Fibroblast of skin of abdomen (primary cell): ENCODE measurements at places on chromosomes 6 and 20.

- no peak for DNase-seq
Observed at GRCh38 chr6:18360188-18360587, 27.0 kb upstream of the RNF144B start.

- DNase-seq: peak; percentile 55
Observed at GRCh38 chr6:2738373-2738979, 12.2 kb downstream of the MYLK4 start.

DNA sequence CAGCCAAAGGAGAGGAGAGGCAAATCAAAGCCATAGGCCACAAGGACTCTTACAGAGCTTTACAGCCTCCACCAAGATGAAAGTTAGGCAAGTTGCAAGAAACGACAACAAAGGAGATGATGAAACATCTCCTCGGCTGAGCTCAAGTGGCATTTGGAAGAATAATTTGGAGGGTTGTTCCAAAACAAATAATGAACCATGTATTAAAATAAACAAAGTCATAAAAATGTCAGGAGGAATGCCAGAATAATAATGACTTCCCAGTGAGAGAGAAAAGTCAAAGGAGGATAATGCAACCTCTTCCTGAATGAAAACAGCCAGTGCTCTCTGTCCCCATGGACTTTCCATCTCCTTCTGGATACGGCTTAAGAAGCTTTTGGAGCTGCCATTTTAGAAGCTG is 371.4 kb upstream of the ID4 start:
- peak; percentile 68 for DNase-seq

GRCh38 chr6:34350137-34350933 is 42.1 kb downstream of the NUDT3 start:
- peak; percentile 39 for DNase-seq

- DNase-seq: no peak
Observed at GRCh38 chr6:71444222-71444621, 155.6 kb downstream of the OGFRL1 start.

- DNase-seq: no peak
Observed at GRCh38 chr6:83153883-83154521, 39.1 kb downstream of the PGM3 start.

DNA sequence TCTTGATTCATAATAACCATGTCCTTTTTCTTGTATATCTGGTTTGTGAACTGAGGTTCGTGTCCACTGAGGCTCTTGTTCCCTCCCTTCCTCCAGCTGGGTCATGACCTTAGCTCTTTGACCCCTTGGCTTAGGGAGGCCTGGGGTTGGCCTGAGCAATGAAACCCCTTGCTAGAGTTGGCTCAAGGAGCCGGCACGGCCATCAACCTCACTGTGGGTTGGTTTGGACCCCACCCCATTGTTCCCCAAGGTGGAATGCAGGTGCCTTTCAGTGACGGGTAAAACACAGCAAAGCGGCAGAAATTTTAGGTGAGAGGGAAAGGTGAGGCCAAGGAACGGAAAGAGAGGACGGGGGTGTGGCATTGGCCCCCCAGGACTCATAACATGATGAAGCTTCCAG is 44.5 kb upstream of the PHACTR3 start:
- no peak for DNase-seq

GRCh38 chr20:45897692-45898091 is 6.6 kb downstream of the CTSA start:
- DNase-seq: no peak

DNA sequence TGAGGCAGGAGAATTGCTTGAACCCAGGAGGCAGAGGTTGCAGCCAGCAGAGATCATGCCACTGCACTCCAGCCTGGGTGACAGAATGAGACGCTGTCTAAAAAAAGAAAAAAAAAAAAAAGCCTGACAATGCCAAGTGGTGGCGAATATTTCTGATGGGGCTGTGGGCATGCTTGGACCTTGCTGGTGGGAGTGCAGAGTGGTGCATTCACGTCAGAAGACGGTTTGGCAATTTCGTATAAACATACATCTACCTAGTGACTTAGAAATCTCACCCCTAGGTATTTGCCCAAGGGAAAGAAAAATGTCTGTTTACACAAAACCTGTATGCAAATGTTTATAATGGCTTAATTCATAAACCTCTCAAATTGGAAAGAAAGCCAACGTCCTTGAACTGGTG is 33.6 kb downstream of the CTCFL start:
- DNase-seq: no peak

DNA sequence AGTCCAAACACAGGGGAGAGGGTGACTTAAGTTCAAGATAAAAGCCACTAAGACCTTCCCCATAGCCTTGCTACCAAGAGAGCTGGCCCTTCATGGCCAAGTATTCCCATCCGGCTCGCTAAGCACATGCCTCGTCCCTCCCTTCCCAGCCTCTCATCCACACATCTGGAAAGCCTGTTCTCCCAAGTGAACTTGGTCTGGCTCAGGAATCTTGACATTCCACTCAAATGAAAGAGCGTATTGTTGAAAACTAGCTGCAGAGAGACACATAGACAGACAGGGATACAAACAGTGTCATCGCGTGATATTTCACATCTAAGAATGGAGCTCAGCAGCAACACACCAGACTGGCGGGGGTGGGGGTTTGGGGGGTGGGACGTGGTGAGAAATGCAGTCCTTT is 182.8 kb upstream of the FOXQ1 start:
- peak; percentile 92 for DNase-seq

DNA sequence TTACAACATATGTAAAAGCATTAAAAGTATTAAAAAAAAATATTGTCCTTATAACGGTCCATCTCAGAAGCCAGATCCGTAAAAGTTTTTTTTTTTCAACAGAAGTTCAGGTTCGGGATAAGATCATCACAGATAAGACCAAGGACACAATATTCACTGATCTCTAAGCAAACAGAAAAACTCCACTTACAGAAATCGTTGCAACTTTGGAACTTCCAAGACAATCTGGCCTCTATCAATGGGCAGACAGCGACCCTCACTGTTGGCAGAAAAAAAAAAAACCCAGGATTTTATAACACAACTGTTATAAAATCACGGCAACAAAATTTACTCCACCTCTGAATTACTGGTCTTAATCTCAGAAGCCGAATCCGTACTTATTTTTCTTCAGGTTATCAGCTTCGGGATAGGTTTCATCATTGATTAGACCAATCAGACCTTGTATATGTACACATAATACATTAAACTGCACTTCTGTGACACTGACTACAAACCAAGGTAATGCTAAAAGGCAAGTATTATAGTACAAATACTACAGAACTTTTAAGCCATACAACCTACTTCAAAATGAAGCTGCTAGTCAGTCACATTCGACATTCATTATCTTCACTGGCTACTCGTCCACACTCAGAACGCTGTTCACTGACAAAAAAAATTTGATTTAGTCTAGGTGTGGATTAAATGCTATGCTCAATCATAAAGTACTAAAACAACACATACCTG is 34.7 kb upstream of the SYNCRIP start:
- DNase-seq: peak; percentile 44

- DNase-seq: no peak
Observed at GRCh38 chr6:15829156-15829555, 166.3 kb upstream of the DTNBP1 start.

GRCh38 chr20:13758884-13759283 is 25.8 kb downstream of the ESF1 start:
- DNase-seq: no peak

DNA sequence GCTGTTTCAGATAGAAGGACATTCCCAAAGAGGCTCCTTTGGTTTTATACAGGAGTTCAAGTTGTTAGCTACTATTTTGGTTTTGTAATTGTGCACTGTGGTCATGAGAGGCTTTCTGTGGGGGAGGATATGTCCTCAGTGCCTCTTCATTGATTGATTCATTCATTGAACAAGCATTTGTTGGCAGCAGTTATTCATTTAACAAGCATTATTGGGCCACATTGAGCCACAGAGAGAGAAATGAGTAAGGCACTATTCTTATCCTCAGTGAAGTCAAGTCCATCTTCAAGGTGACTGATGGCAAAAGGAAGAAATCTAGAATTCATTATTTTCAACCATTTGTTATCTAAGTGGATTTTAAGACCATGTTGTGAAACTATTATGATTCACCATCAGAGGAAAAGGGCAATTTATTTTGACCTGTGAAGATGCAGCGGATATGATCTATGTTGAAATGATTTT is 697.2 kb upstream of the CITED2 start:
- peak; percentile 94 for DNase-seq

DNA sequence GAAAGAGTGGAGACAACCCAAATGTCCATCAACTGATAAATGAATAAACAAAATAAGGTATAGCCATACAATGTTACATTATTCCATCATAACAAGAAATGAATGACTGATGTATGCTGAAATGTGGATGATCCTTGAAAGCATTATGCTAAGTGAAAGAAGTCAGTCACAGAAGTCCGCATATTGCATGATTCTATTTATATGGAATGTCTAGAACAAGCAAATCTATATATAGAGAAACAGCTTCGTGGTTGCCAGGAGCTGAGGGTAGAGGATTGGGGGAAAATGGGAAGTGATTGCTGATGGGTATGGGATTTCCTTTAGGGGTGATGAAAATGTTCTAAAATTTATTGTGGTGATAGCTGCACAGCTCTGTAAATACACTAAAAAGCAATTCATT is 196.8 kb downstream of the ATXN1 start:
- peak; percentile 75 for DNase-seq

- no peak for DNase-seq
Observed at GRCh38 chr6:148401571-148401970, 58.9 kb downstream of the SASH1 start.

- DNase-seq: no peak
Observed at GRCh38 chr6:20837189-20837588, 302.9 kb downstream of the CDKAL1 start.

DNA sequence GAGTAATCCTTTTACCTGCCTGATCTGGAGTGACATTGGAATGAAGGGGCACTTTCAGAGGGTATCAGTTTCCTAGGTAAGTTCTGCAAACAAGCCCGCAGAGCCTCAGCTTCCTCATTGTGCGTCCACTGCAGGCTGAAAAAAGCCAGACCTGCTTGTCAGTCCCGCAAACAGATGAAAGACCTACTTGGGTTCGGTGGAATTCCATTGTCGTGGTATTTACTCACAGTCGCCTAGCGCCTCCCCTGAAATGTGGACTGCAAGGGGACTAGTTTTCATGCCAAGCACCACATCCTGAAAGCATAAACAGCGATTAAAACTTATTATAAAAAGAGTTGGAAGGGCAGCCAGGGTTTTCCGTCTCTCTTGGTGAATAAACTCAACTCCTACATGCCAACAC is 121.5 kb downstream of the PAX1 start:
- no peak for DNase-seq

- DNase-seq: no peak
Observed at GRCh38 chr20:24744747-24745146, 204.3 kb upstream of the CST7 start.

DNA sequence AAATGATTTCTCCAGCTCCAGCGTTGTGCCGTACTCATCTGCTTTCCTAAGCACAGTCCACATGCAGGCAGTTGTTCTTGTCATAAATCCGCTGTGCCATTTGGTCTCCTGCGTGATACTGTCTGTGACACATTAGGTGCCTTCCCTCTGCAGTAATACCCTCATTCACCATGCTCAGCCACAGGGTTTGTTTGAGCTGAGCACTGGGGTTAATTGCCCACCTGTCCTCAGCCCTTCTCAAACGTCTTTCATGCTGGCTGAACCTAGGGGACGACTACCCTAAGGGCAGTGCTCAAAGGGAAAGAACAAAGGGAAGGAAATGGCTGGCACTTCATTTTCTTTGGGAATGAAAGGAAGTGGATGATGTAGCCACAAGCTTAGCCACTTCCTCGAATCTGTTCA is 64.2 kb upstream of the MYLIP start:
- no peak for DNase-seq

- DNase-seq: no peak
Observed at GRCh38 chr6:53439556-53439955, 90.8 kb upstream of the ELOVL5 start.

- no peak for DNase-seq
Observed at GRCh38 chr6:158560836-158561320, 987 bp downstream of the TMEM181 start.

- no peak for DNase-seq
Observed at GRCh38 chr6:120363429-120363828, 970.9 kb downstream of the TBC1D32 start.

DNA sequence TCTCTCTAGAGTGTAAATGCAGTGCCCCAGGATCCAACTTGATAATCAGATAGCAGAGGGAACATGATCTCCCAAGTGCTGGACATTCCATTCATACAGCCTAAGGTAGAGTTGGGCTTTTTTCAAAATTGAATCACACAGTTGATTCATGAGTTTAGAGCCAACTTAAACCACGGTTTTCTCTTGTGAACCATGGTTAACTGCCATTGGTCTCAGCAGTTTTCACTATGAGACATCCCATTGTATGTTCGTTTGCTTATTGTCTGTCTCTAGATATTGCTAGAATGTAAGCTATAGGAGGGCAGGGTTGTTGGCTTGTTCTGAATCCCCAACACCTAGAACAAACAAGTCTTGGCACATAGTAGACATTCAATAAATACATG is 37.2 kb upstream of the TAF8 start:
- peak; percentile 23 for DNase-seq

- no peak for DNase-seq
Observed at GRCh38 chr6:148426317-148426977, 83.8 kb downstream of the SASH1 start.

- no peak for DNase-seq
Observed at GRCh38 chr6:44676246-44676790, 288.8 kb downstream of the CDC5L start.

GRCh38 chr6:130981409-130981808 is 81.6 kb downstream of the EPB41L2 start:
- DNase-seq: peak; percentile 74

DNA sequence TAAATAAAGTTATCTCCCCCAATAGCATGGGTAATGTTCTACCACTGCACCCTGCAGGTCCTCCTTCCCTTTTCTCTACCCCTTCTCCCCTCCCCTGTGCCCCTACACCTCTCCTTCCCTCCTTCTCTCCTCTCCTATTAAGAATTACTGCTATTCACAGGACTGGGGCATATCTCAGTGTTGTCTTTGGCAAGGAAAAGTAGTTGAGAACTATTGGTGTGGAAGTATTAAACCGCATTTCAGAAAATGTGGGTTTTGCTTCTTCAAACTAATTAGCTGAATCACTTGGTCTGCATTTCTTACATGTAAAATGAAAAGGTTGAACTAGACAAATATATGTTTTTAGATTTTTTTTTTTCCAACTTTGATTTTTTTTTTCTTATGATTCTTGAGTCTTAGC is 296.3 kb downstream of the CDKAL1 start:
- no peak for DNase-seq

DNA sequence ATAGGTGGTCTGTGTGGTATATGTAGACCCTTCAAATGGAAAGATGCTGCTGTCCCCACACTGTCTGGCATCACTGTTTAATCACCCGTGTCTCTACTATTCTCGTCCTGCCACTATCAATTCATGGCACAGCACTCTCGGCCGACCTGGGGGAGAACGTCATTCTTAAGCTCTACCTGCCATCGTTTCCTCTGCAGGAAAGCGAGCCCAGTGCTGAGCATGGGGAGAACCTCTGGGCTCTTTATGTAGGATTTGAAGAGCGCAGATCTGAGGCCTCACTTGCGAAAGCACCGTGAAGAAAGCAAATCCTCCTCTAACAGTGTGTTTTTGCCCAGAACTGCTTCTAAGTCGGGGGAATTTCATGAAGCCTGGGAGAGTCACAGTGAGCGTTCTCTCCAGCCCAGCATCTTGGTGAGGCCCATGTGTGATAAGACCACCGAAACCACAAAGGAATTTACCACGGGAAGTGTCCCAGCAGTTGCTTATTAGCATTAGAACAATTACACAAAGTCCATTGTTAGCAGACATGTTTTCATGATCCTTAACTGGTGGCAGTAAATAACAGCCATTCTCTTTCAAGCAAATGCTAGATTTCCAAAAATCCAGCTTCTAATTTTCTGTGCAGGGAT is 124.3 kb downstream of the SCML4 start:
- DNase-seq: no peak

- no peak for DNase-seq
Observed at GRCh38 chr6:157246771-157247484, 76.4 kb downstream of the TMEM242 start.
